Suppressor macrophage treated with lipopolysaccharide for 1 hour (primary cell): ENCODE measurements at places on chromosomes 6 and 20.

DNA sequence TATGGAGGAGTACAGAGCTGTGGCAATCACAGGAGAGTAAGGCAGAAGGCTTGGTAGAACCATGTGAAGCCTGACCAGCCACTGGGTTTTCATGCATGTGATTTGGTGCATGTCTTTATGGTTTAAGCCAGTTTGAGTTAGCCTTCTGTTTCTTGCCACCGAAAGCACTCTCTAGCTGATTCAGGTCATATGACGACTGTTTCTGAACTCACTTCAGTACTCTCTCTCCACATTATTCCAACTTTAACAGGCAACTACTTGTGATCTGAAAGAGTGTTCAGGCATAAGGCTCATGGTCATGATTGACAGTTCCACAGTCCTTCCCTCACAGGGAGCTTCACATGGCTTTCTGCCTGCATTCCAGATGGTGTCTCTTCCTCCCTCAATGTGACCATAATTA, 63.3 kb upstream of the TAB2 start:
- DNase-seq, result no peak

DNA sequence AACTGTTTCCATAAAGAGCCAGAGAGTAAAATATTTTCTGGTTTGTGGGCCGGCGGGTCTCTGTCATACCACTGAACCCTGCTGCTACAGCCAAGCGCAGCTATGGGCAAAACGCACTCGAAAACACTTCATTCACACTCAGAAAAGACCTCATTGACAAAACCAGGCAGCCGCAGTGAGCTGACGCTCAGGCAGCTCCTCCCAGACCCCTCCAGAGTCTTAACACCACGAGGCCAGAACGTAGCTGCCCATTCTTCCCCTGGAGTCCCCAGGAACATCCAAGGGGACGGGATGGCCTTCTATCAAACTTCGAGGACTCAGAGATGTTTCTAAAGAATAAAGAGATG, 35.6 kb upstream of the ZBP1 start:
- DNase-seq, result no peak

DNA sequence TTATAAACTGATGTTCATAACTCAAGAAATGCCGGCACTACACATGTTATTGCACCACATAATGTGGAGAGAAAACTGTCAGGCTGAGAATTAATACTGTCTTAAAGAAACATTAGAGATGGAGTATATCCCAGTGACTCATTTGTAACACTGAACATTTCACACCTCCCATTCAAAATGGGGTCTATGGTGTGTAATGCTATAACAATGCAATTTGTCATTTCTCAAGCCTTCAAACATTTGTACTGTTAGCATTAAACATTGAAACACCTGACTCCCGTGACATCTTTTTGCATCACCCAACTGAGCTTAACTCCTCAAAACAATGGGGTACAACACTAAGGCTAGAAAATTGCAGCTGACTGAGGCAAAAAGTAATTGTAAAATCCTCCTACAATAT, 151.7 kb downstream of the DST start:
- no peak for DNase-seq

- DNase-seq, result no peak
Observed at GRCh38 chr6:83273596-83273995, 80.4 kb downstream of the RWDD2A start.

DNA sequence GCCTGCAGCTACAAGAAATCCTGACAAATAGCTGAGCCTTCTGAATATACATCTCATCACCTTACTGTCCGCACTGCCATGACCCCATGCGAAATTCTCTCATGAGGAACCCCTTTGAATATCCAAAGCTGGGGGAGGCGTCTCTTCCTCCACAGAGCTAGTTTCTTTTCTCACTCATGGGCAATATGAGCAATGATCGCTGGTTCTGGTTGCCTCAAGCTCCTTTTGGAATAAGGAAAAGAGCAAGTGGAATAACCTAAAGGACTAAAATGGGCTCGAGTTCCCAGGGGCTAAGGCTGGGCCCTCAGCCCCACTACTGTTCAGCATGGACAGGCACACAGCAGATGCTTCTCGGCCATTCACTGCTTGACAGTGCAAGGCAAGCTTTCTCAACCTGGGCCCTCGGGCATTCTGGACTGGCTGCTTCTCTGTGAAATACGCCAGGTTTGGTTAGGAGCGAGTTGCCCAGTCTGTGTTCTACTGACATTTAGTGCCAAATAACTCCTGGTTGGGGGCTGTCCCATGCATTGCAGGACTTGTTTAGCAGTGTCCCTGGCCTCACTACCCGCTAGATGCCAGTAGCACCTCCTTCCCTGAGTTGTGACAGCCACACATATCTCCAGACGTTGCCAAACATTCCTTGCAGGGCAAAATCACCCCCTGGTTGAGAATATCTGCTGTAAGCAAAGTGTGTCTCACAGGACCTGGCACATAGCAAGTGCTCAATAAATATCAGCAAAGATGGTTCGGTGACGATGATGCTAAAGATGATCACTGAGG, 156.8 kb downstream of the CEBPB start:
- peak; percentile 51 for DNase-seq

- no peak for DNase-seq
Observed at GRCh38 chr6:19525673-19526072, 311.5 kb upstream of the ID4 start.

- DNase-seq, result peak; percentile 33
Observed at GRCh38 chr20:47319517-47320252, 36.8 kb downstream of the ZMYND8 start.

- DNase-seq, result no peak
Observed at GRCh38 chr6:29827579-29828470, at the start of gene HLA-G. Gene HLA-G, plus strand, starts transcription at chr6:29827825. Its CDS starts 20 bp downstream, at chr6:29827845.

DNA sequence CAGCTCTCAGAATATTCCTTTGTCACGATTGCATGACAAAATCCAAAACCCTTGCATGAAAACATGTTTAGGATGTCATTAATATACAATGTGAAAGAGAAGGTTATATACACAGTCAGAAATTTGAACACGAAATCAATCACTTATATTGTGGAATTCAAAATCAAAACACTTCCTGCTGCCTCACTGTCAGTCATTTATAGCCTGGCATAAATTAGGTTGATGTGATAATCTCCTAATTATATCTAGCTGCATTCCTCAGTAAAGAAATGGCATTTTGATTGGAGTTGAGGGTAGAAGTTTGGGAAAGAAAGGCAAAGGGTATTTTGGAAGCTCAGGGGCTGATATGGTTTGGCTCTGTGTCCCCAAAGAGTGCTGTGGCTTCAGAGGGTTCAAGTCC, 24.1 kb upstream of the BEND6 start:
- no peak for DNase-seq

DNA sequence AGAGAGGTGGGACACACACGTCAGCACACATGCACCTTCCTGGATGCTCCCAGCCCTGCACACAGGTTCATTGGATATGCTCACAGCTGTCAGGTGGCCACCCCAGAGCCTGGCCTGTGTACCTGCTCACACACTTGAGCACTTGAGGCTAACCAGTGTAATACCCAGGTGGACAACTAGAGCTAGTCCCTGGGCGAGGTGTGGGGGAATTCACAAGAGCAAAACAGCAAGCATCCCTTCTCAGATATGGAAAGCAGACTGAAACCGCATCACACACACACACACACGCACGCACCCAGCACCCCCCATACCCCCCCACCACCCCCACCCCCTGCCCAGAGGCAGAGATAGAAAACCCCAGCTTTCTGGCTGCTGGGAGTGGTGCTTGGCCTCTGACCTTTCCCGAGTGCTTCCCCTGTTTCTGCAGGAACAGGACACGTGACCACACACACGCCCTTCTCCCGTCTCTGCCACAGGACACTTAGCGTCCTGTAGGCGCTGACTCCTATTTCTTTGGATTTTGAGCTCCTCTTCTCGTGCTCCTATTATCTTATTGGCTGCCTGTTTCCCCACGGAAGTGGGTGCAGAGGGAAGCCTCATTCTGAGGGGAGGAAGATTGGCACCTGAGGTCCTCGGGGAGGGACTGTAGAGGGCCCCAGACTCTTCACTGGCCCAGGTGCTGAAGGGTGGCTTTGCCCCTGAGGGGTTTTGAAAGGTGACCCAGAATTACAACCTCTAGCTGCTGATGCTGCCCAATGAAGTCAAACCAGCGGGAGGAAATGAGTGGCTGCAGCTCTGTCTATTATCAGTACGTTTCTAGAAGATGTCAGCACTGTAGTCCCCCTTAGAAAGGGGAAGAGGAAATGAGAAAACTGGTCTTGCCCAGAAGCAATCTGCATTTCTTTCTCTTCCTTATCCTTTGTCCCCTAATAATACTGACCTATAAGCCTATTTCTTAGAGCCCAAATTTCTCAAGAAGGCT, 65.8 kb downstream of the SYTL3 start:
- DNase-seq, result peak; percentile 71

DNA sequence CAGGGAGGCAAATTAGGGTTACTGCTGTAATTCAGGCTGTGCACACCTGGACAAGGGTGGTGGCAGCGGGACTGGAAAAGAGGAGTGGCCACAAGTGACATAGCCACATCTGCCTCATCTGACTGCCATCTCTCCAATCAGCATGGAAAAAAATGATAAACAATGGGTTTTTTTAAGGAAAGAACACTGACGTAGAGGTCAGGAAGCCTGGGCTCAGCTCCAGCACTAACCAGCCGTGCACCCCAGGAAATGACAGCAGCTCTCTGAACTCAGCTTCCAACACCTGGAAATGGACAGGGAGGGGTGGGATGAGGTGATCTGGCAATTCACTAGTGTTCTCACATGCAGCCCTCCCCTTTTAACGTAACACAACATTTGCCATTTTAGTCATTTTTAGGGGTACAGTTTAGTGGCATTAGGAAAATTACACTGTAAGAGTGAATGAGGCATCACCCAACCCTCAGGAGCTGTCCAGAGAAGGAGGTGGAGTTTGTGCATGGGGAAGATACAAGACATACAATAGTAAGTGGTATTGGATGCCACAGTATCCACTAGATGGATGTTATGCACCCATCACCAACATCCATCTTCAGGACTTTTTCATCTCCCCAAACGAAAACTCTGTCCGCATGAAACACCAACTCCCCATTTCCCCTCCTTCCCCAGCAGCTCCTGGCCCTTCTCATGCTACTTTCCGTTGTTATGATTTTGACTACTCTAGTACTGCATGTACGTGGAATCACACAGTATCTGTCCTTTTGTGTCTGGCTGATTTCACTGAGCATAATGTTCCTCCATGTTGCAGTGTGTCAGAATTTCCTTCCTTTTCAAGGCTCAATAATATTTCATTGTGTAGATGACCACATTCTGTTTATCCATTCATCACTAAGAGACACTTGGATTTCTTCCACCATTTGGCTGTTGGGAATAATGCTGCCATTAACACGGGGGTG, 215.5 kb upstream of the ECI2 start:
- DNase-seq, result no peak

GRCh38 chr6:47343600-47343999, 33.9 kb upstream of the TNFRSF21 start:
- peak; percentile 85 for DNase-seq

DNA sequence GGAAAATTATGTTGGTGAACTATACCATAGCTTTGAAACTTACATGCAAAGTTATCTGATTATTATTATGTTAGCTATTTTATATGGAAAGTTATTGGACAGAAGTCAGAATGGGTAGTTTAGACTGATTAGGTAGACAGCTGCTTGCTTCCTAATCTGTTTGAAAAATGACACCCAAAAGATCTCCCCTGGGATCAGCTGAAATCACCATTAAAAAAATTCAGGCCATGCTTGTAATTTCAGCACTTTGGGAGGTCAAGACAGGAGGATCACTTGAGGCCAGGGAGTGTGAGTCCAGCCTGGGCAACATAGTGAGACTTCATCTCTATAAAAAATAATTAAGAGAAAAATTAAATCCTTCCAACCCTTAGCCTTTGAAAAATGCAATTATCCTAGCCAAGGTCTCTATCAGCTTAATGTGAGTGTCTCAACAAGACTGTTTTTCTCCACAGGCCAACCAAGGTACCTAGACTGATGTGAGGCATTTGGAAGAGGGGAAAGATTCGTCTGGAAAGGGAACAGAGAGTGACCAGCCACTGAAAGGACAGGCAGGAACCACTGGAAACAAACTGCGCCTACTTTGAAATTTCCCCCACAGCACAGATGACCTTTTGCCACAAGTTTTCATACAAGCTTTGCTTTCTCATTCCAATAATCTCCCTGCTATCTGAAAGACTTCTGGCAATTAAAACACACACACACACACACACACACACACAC, 232.3 kb downstream of the GMPR start:
- DNase-seq, result no peak

DNA sequence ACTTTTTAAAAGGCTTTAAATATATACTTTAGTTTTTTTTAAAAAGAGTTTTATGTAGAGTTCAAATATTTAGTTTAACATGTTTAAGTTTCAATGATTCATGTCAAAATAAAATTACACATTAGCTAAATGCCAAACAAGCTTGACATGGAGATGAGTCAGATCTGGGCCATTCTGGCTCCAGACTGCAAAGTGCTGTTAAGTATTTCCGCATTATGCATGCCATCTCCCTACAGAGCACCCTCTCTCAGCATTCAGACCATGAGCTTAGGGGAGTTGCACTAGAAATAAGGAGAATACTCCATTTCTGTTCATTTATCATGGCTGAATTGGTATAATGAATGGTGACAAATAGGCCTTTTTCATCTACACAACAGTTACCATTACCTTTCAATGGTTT, 21.5 kb upstream of the HS3ST5 start:
- no peak for DNase-seq

GRCh38 chr6:66623050-66623449, 916.0 kb upstream of the EYS start:
- no peak for DNase-seq

GRCh38 chr6:30774701-30775100, 30.4 kb upstream of the IER3 start:
- DNase-seq, result no peak

GRCh38 chr6:27303613-27304272, 8.3 kb downstream of the POM121L2 start:
- no peak for DNase-seq
